ENCODE measurements at places on chromosomes 2 and 18.

- no peak for DNase-seq
Observed at GRCh38 chr18:50987261-50987660, 19.4 kb downstream of the ELAC1 start.

DNA sequence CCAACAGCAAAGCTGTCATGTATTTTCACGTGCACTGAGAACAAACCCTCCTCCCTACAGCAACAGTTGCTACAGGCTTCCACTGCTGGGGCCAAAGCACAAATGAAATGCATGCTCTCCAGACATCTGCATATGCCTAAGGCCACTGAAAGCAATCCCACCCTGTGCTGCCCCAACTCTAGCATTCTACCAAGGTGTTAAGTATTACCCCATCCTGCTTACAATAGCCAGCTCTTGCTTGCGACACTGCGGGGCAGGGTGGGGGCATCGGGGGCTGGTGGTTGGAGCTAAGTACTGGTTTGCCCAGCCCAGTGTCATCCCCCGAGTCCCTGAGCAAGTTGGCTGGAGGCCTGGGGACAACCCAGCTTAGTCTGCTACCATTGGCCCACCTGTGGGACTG is 742.5 kb downstream of the TDRD15 start:
- no peak for DNase-seq

GRCh38 chr2:735670-736218 is 58.5 kb upstream of the TMEM18 start:
- DNase-seq = no peak

DNA sequence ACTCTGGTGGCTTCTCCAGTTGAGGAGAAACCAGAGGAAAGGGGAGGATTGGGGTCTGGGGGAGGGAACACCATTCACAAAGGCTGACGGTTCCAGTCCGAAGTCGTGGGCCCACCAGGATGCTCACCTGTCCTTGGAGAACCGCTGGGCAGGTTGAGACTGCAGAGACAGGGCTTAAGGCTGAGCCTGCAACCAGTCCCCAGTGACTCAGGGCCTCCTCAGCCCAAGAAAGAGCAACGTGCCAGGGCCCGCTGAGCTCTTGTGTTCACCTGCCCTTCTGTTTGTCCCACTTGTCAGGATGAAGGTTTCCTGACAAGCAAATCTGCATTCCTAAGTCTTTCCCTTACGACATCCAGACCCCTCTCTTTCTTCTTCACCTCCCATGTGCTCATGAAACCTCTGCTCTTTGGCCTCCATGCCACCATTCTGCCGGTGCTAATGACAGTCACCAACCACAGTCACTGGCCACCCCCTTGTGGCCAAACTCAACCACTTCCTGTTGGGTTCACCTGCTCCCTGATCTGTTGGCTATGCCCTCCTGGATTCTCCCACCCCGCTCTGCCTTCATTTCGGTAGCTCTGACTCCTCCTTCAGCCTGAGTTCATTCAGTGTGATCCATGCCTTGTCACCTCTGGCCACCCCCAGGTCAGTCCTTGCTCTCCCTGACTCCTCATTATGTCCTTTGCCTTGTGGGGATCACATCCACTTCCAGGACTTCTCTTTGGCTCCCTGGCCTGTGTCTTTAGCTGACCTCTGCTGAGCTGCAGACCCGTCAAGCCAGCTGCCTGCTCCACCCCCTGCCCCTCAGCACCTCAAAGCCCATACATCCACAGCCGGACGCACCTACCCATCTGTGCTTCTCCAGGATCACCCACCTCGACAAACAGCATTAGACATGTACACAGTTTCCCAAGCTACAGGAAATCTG is 17.6 kb downstream of the EMX1 start:
- DNase-seq = no peak

DNA sequence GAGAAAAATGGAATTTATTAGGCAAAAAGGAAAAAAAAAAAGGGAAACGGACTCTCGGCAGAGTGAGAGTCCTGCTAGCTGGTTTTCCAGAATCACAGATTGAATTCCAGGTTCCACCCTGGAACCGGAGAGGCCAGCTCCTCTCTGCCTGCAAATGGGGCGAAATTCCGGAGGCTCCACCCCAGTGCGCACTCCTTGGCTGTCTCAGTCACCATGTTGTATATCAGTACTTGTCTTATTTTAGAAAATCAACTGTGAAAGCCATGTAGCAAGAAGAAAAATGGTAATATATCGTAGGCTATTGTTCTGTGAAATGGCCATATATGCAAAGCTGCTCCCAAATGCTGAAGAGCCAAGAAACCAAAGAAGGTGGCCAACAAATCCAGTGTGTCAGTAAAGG is 49.4 kb downstream of the CYBRD1 start:
- DNase-seq = no peak

All from CD4-positive, alpha-beta T cell (primary cell).